ENCODE measurements at places on chromosomes 4 and X.

DNA sequence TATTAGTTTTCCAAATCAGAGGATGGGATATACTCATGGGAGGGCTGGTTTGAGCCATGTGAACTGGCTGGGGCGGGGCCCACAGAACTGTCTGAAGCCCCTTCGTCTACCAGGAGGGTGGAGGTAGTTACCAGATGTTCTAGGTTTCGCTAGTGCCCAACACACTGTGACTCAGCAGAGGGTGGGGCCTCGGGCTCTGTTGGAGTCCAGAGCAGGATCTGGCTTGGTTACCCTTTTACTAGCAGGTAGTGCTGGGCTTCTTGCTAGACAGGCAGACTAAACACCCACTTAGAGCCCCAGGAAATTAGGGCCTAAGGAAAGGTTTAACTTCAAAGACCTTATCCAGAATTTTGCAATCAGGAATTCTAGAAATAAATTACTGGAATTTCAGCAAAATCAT lies 56.2 kb upstream of the CHRDL1 start:
- peak; percentile 2 for DNase-seq

DNA sequence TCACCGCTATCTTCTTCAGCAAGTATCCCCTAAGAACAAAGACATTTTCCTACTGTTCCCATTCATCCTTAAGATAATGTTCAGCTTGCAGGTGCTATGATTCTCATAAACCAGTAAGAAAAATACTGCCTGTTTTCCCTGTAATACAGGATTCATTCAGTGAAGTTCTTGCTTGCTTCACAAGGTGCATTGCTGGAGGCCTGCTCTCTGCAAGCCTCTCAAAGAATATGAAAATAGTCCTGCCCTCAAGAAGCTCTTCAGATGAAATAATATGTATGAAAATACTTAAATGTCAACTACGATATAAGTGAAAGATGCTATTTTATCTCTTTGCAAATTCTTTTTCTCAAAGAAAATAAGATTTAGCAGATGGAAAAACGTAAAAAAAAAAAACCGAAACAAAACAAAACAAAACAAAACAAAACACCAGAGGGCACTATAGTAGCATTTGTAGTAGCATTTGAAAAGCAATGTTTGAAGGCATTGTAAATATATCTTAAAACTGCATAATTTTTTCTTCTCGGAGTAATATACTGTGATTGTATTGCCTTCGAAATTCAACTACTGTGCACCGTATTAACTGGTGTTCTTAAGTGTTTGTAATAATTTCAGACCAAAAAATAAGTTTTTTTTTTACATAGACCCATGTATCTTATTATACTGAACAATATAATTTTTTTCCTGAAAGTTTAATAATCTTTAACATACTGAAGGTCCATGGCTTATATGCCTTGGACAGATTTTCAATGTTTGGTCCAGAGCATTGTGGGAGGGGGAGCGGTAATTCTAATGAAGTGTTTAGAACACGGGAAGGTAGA lies 26.0 kb downstream of the ADH4 start:
- DNase-seq: no peak

DNA sequence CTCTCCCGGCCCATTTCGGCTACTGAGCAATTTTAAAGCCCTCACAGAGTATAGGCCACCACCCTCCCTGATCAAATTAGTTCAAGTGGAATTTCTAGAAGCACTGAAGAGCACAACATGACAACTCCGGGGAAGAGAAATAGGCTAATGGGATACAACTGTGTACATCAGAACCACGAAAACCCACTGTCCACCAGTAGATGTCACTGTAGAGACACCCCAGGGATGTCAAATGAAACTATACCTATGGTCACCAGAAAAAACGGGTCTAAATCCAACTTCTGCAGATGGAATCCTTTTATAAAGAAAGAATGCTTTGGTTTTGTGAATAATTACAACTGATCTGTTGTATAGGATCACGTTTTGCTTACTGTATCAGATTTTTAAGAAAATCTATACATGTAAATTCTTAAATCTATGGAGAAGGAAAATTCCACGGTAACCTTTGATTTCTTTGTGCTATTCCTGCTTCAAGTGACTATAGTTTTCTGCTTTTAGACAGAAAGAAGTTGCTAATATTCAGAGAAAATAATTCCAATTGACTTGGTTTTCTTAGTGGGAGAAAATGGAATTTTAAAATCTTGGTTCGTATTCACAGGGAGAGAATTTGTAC lies 29.5 kb upstream of the MAP3K15 start:
- DNase-seq: peak; percentile 49

GRCh38 chr4:189021831-189022230 lies 882.6 kb downstream of the TRIML1 start:
- DNase-seq: peak; percentile 52

- DNase-seq: no peak
Measured at GRCh38 chrX:139930916-139931645, 1.8 kb downstream of the ATP11C start.

- no peak for DNase-seq
Measured at GRCh38 chr4:119246177-119246733, 33.7 kb downstream of the USP53 start.

DNA sequence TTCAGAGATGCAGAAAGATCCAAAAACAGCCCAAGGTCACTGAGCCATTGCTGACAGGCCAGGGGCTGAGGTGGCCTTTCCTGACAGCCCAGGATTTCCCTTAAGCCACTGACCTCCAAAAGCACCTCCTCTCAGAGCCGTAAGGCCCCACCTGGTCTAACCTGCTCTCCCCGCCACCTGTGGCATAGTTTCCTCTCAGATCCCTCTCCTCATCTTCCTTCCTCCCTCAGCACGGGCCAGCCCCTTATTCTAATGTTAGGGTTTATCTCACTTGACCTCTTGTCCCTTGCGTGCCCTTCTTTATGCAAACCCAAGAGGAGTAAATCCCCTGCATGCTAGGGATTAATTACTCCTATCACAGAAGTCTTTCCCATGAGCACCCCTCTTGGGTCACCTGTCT lies 113.0 kb downstream of the RBM47 start:
- no peak for DNase-seq

DNA sequence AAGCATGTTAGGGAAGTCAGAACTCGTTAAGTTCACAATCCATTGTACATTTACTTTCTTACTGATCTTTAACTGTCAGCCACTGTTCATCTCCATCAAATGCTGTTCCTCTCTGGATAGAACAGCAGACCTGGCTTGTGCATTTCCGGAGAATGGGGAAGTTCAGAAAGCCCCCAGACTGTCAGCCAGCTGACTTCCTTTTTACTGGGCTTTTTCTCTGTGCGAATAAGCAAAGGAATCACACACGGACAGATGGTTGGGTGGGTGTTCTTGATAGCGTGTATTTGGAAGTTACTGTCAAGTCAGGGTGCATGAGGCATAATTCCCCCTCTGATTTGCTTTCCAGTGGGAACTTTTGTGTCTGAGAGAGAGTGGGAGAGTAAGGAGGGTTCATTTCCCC lies 56.8 kb downstream of the TSPAN7 start:
- DNase-seq: no peak

- peak; percentile 56 for DNase-seq
Measured at GRCh38 chr4:72318421-72319170, 250.4 kb downstream of the ADAMTS3 start.

GRCh38 chr4:87442889-87443288 lies 20.5 kb downstream of the NUDT9 start:
- no peak for DNase-seq

- DNase-seq: peak; percentile 81
Measured at GRCh38 chr4:40121515-40121914, 64.9 kb downstream of the N4BP2 start.

GRCh38 chr4:121736735-121737351 lies 28.1 kb downstream of the SMIM43 start:
- DNase-seq: peak; percentile 65

DNA sequence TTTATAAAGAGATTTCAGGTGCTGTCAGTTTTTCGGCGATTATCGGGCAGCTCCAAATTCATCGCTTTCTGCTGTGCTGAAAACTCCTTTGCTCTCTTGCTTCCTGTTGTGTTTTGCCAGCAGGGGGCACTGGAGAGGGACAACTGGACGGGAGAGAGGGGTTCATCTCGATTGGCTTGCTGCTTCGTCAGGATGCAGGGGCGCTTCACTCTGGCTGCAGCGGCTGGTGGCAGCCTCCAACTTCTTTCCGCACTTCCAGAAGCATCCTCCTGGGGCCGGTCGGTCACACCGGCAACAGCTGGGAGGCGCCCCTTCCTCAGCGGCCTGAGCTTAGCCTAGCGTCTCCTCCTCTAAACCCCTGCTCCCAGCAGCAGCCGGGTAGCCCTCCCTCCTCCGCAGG lies 29.5 kb downstream of the MSL3 start:
- peak; percentile 55 for DNase-seq

DNA sequence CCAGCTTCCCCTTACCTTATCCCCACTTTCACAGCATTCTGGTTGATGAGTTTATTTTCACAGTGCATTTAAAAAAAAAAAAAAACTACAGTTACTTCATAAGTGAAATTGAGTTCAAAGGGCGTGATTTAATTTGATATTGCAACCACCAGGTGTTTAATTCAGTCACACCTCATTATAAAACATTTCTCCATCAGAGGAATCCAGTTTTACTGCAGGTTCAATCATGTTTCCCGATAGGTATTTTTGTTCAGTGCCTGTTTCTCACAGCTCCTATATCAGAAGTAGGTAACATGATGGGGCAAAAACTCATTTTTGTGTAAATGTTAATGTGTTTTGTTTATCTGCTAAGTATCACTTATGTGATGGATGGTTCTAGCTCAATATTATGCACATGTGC lies 102.3 kb upstream of the PCDH7 start:
- no peak for DNase-seq
